ENCODE measurements at places on chromosomes 4 and X. TPM values are rescaled to one million over a fixed set of nuclear protein-coding genes. Genes with fewer than 3 reads are reported as not detected.

DNA sequence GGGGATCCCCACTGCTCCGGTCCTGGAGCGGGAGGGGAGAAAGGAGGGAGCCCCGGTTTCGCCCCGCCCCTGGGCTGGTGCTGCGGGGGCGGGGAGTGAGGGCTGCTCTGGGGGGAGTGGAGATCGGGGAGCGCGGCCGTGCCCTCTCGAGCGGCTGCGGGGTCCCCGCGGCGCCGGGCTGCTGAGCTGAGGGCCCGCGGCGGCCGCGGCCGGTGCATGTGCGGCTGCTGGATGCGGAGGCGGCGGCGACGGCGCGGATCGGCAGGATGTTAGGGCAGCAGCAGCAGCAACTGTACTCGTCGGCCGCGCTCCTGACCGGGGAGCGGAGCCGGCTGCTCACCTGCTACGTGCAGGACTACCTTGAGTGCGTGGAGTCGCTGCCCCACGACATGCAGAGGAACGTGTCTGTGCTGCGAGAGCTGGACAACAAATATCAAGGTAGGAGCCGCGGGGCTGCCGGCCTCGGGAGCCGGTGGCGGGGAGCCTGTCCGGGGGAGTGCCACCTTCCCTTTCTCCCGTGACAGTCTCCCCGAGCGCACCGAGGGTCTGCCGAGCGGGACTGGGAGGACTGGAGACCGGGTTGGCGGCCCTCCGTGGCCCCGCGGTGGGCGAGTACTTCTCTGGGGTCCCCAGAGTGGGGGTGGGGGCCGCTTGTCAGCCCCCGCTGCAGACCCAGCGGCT is at the start of gene ING2:
Gene ING2 (plus strand): TSS at position 129 of the 681 bp plus-strand sequence. CDS start 138 bp downstream, at position 267.
- no peaks in the 10 kb centered on the region for H3K27me3 ChIP-seq
- peak within 1 kb of the TSS; percentile 100 for H3K27ac ChIP-seq
- no peak for DNase-seq
- peaks cover 9% of the 10 kb centered on the region for H3K4me1 ChIP-seq
- peaks cover under 1% of the 10 kb centered on the region for H3K36me3 ChIP-seq

DNA sequence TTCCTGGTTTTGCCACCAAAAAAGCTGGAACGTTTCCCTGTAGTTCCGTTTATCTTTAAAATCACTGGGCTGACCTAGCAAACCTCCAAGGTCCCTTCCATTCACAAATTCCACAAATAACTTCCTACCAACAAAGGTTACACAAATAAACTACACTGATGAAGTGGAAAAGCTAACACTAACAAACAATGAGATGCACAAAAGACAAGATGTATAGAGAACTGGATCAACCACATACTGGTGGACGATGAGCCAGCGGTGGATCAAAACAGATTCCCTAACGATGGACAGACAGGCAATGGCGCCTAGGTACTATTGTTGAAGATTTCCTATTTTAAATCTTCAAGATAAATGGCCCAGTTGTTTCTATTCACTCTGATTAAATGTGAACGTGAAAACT is 15.5 kb downstream of the AFAP1 start:
- H3K27me3 ChIP-seq = peaks cover 15% of the 10 kb centered on the region
- H3K36me3 ChIP-seq = no peaks in the 10 kb centered on the region
- no peak overlapping the region for H3K4me3 ChIP-seq
- H3K4me1 ChIP-seq = no peaks in the 10 kb centered on the region

Gene ERAS
- polyA plus RNA-seq = not detected

DNA sequence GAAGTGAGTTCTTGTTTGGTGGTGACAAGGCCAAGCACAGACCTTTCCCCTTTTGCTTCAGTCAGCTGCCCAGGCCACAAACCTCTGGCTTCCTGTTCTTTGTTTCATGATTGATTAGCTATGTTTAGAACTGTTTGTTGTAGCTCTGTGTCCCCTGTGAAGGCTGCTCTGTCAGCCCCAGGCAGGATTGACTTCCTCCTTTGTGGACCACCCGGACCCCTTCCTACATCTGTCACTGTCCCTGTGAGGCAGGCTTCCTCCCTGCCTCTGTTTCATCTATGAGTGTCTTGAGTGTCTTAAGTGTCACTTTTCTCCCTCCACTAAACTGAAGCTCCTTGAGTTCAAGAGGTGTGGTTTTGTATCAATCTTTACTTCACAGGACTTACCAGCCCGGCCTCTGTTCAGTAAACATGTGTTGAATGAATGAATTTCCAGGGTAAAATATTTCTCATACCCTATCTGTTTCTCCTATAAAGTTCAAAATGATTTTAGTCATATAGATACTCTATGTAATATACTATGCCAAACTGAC is 83.5 kb downstream of the ZNF674 start:
- H3K4me3 ChIP-seq = peak overlapping the region; percentile 86
- peaks cover 7% of the 10 kb centered on the region for H3K4me1 ChIP-seq
- H3K27ac ChIP-seq = peak overlapping the region; percentile 65
- peak; percentile 10 for DNase-seq
- no peaks in the 10 kb centered on the region for H3K27me3 ChIP-seq

Gene PPARGC1A
- not detected for polyA plus RNA-seq

Gene NXF3
- not detected for polyA plus RNA-seq

Gene HSFX3
- not detected for polyA plus RNA-seq

- H3K36me3 ChIP-seq = no peaks in the 10 kb centered on the region
- H3K27ac ChIP-seq = no peak overlapping the region
- H3K4me3 ChIP-seq = no peak overlapping the region
Observed at GRCh38 chr4:71120831-71121524, 127.5 kb downstream of the DCK start.

DNA sequence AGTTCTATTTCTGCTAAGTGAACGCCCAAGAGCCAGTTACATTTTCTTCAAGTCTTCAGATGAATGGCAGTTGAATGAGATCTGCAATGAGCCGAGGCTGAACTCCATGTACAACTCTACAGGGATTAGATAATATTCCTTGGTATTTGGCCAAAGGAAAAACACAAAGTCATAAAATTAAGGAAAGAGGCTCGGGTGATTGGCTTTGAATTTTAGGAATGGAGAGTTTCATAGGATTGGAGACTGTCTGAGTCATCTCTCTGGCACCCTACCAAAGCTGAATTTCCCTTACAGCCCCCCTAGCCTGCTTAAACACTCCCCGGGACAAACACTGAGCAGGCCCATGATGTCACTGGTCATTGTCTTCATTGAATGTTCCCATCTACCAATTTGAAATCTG is 188.0 kb upstream of the C1QTNF7 start:
- no peaks in the 10 kb centered on the region for H3K4me1 ChIP-seq
- no peak for DNase-seq
- no peaks in the 10 kb centered on the region for H3K36me3 ChIP-seq

DNA sequence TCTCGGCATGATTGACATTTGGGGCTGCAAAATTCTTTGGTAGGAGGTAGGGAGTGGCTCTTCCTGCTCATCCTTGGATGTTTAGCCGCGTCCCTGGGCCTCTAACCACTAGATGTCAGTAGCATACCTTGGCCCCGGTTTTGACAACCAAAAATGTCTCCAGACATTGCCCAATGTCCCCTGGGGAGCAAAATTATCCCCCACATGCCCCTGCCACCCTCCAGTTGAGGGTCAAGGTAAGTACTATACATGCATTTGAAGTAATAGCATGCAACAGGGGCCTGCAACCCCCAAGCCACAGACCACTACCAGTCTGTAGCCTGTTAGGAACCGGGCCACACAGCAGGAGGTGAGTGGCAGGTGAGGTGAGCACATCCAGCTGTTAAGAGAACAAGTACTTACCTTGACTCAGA is 17.6 kb upstream of the KIAA1210 start:
- no peak overlapping the region for H3K27ac ChIP-seq
- H3K27me3 ChIP-seq = no peaks in the 10 kb centered on the region
- DNase-seq = no peak
- no peaks in the 10 kb centered on the region for H3K4me1 ChIP-seq

- no peak overlapping the region for H3K27ac ChIP-seq
- no peaks in the 10 kb centered on the region for H3K36me3 ChIP-seq
- H3K4me1 ChIP-seq = peaks cover under 1% of the 10 kb centered on the region
- DNase-seq = no peak
Observed at GRCh38 chrX:148535639-148536038, 35.2 kb downstream of the AFF2 start.

DNA sequence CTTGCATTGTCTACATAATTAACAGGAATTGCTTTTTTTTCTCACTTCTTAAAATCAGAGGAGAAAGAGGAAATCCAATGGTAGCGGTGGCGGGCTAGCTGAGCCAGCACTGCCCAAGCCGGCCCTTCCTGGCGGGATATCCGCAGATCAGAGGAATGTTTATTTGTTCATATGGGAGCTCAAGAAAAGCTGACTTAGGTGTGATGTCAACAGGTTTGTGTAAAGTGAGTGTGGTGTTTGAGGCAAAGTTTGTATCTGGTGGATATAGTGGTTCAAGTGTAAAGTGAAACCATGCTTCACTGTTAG is 466 bp upstream of the SLC39A8 start:
- no peaks in the 10 kb centered on the region for H3K36me3 ChIP-seq
- peaks cover 18% of the 10 kb centered on the region for H3K4me1 ChIP-seq
- H3K27ac ChIP-seq = peak overlapping the region; percentile 97
- DNase-seq = no peak
- H3K4me3 ChIP-seq = peak overlapping the region; percentile 94

GRCh38 chr4:47167081-47168035 is 136.0 kb downstream of the GABRB1 start:
- H3K36me3 ChIP-seq = no peaks in the 10 kb centered on the region
- no peaks in the 10 kb centered on the region for H3K27me3 ChIP-seq
- H3K4me1 ChIP-seq = no peaks in the 10 kb centered on the region
- no peak for DNase-seq

DNA sequence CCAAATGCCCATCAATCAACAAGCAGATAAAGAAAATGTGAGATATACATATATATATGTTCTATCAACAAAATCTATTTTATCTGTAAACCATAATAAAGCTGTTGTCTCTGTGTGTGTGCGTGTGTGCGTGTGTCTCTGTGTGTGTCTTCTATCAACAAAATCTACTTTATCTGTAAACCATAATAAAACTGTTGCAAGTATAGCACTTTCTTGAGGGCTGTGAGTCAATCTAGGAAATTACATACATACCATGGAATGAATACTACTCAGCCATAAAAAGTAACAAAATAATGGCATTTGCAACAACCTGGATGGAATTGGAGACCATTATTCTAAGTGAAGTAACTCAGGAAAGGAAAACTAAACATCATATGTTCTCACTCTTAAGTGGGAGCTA is 12.5 kb upstream of the PLK4 start:
- no peak overlapping the region for H3K4me3 ChIP-seq
- H3K27me3 ChIP-seq = no peaks in the 10 kb centered on the region
- H3K36me3 ChIP-seq = no peaks in the 10 kb centered on the region
- no peaks in the 10 kb centered on the region for H3K4me1 ChIP-seq

Gene CRMP1
- polyA plus RNA-seq = 3.5 TPM

DNA sequence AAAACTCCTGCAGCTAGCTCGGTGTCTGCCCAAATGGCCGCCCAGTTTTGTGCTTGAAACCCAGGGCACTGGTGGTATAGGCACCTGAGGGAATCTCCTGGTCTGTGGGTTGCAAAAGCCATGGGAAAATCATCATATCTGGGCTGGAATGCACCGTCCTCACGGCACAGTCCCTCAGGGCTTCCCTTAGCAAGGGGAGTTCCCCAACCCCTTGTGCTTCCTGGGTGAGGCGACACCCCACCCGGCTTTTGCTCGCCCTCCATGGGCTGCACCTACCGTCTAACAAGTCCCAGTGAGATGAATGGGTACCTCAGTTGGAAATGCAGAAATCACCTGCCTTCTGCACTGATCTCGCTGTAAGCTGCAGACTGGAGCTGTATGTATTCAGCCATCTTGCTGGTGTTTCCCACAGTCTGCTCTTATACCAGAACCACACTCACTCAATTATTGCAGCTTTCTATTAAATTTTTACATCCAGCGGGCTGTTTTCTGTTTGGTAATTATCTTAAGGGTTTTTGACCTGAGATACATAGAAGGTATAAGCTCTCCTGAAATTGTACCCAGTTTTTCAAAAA is 36.7 kb upstream of the NPNT start:
- peaks cover 32% of the 10 kb centered on the region for H3K36me3 ChIP-seq
- H3K4me1 ChIP-seq = no peaks in the 10 kb centered on the region
- H3K27ac ChIP-seq = no peak overlapping the region
- no peaks in the 10 kb centered on the region for H3K27me3 ChIP-seq

- H3K27ac ChIP-seq = no peak overlapping the region
- H3K36me3 ChIP-seq = no peaks in the 10 kb centered on the region
- DNase-seq = no peak
Observed at GRCh38 chr4:3342182-3342854, 49.5 kb downstream of the RGS12 start.
